ENCODE measurements at places on chromosomes 12 and 14.
A peak's percentile ranks its signal among the peaks of the same experiment; 100 is the strongest.

DNA sequence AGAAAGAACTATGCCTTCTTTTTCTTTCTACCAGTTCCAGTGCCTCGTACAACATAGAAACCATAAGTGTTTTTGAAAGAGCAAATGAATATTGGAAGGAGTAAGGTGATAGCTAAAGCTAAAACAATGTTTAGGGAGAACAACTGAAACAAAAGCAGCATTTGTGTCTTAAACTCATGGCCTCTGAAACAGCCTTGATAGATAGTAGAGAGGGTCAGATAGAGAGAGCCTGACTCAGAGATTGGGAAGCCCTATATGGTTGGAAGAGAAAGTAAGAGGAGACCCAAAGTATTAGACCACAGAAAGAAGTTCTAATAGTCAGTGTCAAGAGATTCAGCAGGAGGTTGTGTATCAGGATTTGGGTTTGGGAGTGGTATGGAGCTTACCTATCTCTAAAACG, 79.6 kb upstream of the IFNG-AS1 start:
- no peak for DNase-seq

DNA sequence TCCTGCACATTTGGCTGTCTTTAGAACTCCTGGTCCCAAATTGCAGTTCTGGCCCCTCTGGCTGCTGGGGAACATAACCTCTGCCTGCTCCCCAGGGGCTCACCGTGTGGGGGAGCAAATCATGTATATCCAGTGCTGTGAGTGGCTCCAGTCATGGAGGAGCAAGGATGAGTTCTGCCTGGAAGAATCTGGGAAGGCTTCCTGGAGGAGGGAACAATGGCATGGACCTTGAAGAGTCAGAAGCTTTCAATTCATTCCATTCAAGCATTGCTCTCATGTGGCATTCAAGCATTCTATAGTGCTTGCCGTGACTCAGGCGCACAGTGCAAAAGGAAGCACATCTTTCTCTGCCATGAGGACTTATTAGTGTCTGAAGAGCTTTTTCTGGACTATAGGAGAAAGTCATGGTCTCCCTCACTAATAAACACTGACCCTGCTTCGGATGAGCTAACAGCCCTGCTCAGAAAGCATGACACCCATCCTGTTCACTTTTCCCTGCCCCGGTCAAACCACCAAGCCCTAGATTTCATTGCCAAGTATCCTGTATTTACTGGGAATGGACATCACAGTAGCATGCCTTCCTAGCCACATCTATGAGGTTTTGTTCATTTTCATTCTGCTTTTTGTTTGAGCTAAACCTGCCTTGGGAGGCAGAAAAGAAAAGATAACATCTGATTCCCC, 3.5 kb downstream of the IFI27 start:
- DNase-seq = no peak

DNA sequence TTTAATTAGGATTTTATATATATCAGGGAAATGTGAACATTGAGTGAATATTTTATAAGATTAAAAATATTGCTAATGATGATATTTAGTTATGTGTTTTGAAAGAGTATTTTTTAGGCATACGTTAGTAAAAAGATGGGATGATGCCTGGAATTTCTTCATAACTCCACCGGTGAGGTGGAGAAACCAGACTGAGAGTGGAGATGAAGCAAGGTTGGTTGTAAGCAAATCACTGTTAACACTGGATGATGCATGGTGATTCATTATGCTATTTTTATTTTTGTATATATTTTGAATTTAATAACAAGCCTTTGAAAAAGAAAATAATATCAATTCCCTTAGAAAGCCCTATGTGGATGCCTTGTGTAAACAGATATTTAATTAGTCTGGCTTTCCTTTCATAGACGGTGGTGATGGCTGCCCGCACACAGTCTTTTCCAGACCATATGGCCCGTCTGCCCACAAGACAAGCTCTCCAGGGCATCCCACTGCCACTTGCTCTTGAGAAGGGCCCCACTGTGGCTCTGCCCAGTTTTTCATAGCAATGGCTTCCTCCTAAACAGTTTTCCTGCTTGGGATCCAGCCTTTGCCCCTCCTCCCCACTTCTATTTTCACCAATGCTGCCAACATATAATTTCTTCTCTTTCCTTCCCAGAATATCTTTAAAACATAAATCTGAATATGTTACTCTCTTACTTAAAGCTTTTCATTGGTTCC, 95.4 kb downstream of the HELB start:
- DNase-seq = no peak

DNA sequence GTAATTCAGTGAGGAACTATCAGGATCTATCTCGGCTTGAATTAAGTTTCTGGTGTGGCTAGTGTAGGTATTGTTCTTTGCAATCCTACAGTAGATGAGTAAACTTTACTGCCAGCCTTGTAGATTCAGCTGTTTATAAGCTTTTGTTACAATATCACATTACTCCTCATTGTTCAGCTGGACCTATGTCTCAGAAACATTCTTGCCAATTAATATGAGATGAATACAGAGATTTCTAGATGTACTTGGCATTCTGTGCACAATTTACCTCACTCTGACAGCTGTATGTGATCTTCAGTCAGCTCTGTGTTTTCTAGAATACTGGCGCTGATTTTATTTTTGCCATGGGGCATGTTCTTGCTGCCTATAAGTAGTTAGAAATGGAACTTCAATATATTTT, 55.7 kb downstream of the METTL25 start:
- no peak for DNase-seq

GRCh38 chr12:90859591-90859990, 95.4 kb downstream of the CCER1 start:
- no peak for DNase-seq

GRCh38 chr14:94679106-94679810, 67.1 kb downstream of the SERPINA3 start:
- no peak for DNase-seq

- no peak for DNase-seq
These were observed 181.9 kb downstream of the SLC6A15 start for GRCh38 chr12:84730561-84731162.

DNA sequence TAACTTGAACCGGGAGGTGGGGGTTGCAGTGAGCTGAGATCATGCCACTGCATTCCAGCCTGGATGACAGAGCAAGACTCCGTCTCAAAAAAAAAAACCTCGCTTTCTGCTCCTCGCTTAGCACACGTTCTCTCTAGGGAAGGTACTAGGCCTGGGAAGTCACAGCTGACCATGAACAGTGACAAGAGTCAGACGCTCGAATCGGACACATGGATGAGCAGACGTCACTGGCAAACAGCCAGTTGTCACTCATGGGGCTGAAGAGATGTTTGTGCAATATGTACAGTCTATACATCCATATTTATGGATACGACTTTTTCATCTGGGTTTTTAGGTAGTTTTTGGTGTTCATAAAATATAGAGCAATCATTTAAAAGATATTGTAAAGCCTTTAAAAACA, 19.4 kb downstream of the TCHP start:
- DNase-seq = no peak

- DNase-seq = no peak
These were observed 1.1 kb downstream of the MIS18BP1 start for GRCh38 chr14:45251912-45252311.

DNA sequence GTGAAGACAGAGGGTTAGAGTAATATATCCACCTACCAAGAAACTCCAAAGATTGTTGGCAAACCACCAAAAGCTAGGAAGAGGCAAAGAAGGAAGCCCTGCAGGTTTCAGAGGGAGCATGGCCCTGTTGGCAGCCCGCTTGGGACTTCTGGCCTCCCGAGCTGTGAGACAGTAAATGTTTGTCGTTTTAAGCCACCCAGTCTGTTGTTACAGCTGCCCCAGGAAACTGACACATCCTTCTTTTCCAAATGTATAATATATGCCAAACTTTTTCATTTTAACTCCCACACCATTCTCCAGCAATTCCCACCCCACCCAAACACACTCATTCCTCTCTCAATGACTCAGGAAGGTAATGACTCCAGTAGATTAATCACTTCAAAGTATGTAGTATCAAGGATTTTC, 74.0 kb downstream of the RPS29 start:
- no peak for DNase-seq

DNA sequence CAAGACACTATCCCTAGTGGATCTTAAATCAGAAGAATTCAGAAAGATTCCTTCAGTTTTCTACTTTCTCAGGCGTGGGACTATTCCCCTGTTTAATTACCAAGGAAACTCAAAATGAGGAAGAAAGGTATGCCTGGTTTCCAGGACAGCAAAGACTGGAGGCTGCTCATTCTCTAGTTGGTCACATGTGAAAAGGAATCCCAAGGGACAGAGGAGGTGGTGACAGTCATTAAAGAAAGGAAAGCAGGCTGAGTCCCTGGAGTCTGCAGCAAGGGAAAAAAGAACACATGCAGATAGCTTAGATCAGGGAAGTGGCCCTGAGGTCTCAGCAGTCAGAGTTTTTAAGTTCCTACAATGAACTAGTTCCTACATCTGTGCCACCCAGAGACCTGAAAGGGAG, 165.4 kb upstream of the CCDC198 start:
- no peak for DNase-seq

GRCh38 chr12:6539314-6539682, 5.0 kb downstream of the GAPDH start:
- no peak for DNase-seq

GRCh38 chr12:25884920-25885234, 73.6 kb upstream of the RASSF8 start:
- no peak for DNase-seq

GRCh38 chr12:92470608-92471021, 232.2 kb upstream of the PLEKHG7 start:
- DNase-seq = no peak

- no peak for DNase-seq
These were observed 2.5 kb upstream of the ALDH2 start for GRCh38 chr12:111764120-111764821.

DNA sequence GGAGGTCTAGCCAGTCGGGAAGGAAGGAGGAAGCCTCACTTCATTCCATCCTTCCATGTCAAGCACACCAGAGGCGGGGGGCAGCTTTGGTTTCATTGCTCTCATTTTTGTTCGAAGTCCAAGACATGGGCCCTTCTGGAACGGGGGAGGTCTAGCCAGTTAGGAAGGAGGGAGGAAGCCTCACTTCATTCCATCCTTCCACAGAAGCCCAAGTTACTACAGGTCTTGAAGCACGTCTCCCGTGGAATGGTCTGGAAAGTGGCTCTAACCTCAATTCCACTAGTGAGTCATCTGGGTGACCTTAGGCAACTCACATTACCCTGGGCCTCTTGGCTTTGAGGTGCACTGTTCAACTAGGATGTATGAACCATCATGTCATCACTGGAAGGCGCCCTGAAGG, 156.3 kb downstream of the NTF3 start:
- DNase-seq = no peak

- no peak for DNase-seq
These were observed 520 bp downstream of the CSRP2 start for GRCh38 chr12:76878099-76878898.

DNA sequence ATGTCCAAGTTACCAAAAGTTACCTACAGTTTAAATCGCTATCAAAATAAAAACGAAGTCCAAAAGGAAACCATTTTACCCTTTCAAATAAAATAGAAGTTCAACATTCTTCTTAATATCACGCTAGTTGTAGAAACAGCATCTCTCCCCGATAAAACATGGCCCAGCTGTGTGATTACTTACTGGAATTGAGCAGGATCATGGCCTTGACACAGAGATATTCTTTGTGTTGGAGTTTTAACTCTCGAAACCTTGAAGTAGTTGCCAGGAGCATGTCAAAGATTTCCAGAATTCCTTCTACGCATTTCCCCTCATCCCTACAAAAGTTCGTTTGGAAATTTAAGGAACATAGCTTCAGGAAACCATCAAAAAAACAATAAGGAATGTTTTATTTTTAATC, 44.8 kb downstream of the ESR2 start:
- DNase-seq = no peak

DNA sequence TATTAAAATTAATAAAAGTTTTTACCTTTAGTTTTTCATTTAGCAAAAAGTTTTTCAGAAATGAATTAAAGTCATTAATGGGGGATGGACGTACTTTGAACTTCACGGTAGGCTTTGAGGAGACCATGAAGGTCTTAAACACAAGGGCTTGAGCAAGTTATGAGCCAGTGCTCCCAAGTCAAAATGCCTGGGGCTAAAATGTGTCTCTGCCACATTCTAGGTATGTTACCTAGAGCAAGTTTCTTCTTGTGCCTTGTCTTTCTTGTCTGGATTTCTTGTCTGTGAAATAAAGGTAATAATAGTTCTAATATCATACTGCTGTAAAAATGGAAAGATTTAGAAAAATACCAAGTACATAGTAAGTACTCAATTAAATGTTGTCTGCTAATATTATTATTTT, 132.7 kb upstream of the USP15 start:
- no peak for DNase-seq

- no peak for DNase-seq
These were observed 310.2 kb downstream of the APAF1 start for GRCh38 chr12:98955284-98955683.

DNA sequence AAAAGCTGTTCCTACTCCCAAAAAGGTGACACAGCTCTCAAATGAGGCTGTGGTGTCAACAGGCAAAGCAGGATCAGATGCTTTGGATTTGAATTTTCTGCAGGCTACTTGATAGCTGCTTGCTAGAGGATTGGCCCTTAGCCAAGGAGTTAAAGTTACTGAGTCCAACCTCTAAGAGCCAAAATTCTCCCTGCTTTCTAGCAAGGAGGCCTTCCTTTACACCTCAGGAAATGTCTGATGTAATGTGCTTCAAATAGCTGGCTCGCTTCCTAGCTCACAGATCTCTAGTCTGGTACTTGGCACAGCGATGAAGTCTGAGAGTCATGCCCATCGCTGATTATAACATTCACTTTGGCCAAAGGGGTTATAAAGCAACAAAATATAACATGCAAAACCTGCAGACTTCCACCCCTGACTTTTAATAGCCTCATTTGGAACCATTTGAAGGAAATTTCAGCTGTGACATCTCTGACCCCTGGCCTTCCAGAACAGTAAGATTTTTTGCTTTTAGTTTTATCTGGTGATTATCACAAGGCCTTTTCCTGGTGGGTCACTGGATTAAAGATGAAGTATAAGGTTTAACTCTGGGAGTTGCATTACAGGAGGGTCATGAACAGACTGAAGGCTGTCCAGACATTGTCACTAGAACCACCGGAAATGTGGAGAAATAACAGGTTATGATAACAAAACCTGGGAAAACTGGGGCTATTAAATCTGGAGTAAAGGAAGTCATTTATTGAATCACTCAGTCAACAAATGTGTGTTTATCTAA, 189.7 kb downstream of the EPS8 start:
- DNase-seq = peak; percentile 97

GRCh38 chr14:50383618-50384225, 13.0 kb downstream of the CDKL1 start:
- DNase-seq = no peak

DNA sequence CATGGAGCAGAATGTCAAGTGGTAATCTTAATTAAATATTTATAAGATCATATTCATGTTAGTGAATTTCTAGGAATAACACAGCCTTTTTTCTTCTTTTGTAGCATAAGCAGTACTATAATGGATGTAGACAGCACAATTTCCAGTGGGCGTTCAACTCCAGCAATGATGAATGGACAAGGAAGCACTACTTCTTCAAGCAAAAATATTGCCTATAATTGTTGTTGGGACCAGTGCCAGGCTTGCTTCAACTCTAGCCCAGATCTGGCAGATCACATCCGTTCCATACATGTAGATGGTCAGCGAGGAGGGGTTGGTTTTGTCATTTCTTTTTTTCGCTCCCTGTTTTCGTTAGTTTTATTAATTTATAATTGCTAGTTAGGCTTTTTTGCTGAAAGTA, 23.1 kb downstream of the AEBP2 start:
- DNase-seq = no peak

GRCh38 chr12:57489157-57489641, 1.3 kb downstream of the MARS1 start:
- DNase-seq = no peak

Data from fibroblast of the conjunctiva (primary cell).